ENCODE measurements at places on chromosomes 4 and X. TPM values are rescaled to one million over a fixed set of nuclear protein-coding genes. Genes with fewer than 3 reads are reported as not detected.

NAA11 gene
- not detected for polyA plus RNA-seq

CLGN gene
- polyA plus RNA-seq: 0.55 TPM

LANCL3 gene
- not detected for polyA plus RNA-seq

H2BW2 gene
- polyA plus RNA-seq: not detected

DUSP9 gene
- 0.09 TPM for polyA plus RNA-seq

SSX1 gene
- polyA plus RNA-seq: not detected

ALB gene
- polyA plus RNA-seq: not detected

AR gene
- polyA plus RNA-seq: 1.5 TPM

LINC00632 gene
- 21.9 TPM for polyA plus RNA-seq

HPGDS gene
- not detected for polyA plus RNA-seq

SLITRK2 gene
- polyA plus RNA-seq: not detected

ODAPH gene
- polyA plus RNA-seq: not detected

SMR3B gene
- polyA plus RNA-seq: not detected

DOCK11 gene
- polyA plus RNA-seq: 3.9 TPM

NSUN7 gene
- not detected for polyA plus RNA-seq

PHOX2B gene
- not detected for polyA plus RNA-seq

FGFBP1 gene
- polyA plus RNA-seq: not detected

LRRC66 gene
- polyA plus RNA-seq: 0.10 TPM

MAP7D2 gene
- 0.32 TPM for polyA plus RNA-seq

QRFPR gene
- not detected for polyA plus RNA-seq

DGKK gene
- polyA plus RNA-seq: not detected

HPRT1 gene
- polyA plus RNA-seq: 30.3 TPM

SPARCL1 gene
- not detected for polyA plus RNA-seq

FBXW7 gene
- 7.1 TPM for polyA plus RNA-seq

SCML2 gene
- 1.1 TPM for polyA plus RNA-seq

MAGED4 gene
- 51.7 TPM for polyA plus RNA-seq

PPP4R3C gene
- polyA plus RNA-seq: not detected

CNKSR2 gene
- polyA plus RNA-seq: 0.14 TPM

UBE2A gene
- 42.9 TPM for polyA plus RNA-seq

ING2 gene
- polyA plus RNA-seq: 9.5 TPM

AKAP14 gene
- not detected for polyA plus RNA-seq

NLGN4X gene
- not detected for polyA plus RNA-seq

GAR1 gene
- polyA plus RNA-seq: 18.2 TPM

IL13RA2 gene
- polyA plus RNA-seq: 0.14 TPM

CTAG1A gene
- not detected for polyA plus RNA-seq

Data from IMR-90 (cell line).